ENCODE measurements at places on chromosomes 4 and X.

- DNase-seq = no peak
Observed at GRCh38 chr4:54625391-54625790, 32.4 kb upstream of the KIT start.

GRCh38 chrX:153602601-153603000, 3.7 kb upstream of the CCNQ start:
- DNase-seq = no peak

DNA sequence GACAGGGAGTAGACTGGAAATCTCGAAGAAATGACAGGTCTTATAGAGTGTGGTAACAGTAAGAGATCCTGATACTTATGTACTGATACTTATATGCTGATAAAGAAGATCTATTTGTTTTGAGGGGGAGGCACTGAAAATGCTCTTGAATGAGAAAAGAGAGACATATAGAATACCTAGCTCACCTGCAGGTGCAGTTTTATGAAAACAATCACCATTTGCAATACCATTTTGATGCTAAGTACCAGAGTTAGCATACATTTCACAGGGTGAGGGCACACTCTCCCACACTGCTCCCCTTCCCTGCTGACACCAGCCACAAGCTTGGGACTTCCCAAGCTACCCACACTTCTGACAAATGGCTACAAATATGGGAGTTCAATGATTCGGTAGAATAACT, 1490.1 kb upstream of the IGFBP7 start:
- no peak for DNase-seq

DNA sequence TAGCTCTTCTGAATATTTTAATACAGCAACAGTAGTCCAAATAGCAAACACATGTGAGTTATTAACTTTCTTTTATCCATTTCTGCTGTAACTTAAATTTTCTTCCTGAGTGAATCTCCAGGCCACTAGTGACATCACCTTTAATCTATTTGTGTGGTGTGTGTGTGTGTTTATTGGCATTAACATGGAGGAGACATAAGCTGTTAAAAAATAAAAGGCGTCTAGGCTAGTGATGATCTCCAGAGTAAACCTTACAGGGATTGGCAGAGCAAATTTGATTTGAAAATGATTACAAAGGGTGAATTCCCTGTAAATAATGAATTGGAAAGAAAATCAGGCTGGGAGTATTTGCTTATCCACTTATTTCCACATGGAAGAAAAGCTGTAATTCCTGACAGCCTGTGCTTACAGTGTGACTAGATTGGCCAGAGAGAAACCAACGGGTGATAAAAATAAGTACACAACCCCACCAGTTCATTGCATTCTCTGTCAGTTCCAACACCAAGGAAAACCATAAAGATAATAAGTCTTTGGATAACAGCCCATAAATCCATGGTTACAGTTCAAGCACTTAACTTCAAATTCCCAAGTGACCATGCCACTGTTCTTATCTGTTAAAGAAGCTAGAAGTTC, 186.1 kb downstream of the ENOX2 start:
- DNase-seq = no peak

GRCh38 chrX:147900349-147900748, 11.4 kb upstream of the FMR1 start:
- no peak for DNase-seq

DNA sequence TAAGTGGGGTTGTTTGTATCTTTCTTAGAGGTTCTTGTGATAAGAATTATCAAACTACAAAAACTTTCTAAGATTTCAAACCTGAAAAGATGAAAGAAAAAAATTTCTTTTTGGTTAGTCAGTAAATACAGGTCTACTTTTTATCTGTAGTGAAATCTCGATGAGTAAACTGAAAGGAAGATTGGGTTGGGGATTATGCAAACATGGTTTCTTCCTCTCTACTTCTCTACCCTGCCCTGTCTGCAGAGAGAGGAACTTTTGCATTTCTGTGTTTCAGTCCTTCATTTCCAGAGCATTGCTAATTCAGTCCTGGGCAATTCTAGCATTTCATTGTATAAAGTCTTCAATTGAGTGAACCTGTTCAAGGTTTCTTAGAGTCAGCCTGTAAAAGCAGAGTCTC, 51.6 kb upstream of the IL2 start:
- DNase-seq = no peak

- no peak for DNase-seq
Observed at GRCh38 chrX:133918361-133918771, 67.0 kb downstream of the GPC3 start.

GRCh38 chrX:131219271-131219670, 69.8 kb downstream of the IGSF1 start:
- no peak for DNase-seq

GRCh38 chr4:131159261-131159660, 1989.8 kb upstream of the PCDH10 start:
- no peak for DNase-seq

DNA sequence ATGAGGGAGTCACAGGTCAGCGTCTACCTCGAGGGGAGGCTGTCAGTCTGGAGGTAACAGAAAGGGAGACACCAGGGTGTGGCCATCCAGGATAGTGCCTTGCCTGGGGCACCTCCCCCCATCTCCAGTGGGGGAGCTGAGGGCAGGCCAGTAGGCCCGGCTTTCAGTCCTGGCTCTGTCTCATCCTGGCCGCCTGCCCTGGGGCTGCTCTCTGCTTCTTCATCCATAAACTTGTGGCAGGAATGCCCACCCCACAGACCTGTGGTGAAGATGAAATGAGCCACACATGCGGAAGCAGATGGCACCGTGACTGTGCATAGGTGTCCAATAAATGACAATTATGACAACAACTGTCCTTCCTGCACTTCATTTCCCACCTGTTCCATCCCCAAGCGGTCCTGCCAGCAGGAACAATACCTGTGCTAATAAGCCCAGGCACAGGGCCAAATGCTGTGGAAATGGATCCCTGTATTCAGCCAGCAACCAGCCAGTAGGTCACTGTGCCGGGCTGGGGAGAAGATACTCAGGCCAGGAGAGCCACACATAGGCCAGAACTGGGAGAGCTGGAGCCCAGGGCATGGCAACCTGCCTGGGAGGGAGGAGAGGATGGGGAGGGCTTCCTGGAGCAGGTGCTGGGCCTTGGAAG, 30.2 kb downstream of the TRO start:
- no peak for DNase-seq

GRCh38 chr4:73589261-73589847, 30.9 kb downstream of the RASSF6 start:
- no peak for DNase-seq

DNA sequence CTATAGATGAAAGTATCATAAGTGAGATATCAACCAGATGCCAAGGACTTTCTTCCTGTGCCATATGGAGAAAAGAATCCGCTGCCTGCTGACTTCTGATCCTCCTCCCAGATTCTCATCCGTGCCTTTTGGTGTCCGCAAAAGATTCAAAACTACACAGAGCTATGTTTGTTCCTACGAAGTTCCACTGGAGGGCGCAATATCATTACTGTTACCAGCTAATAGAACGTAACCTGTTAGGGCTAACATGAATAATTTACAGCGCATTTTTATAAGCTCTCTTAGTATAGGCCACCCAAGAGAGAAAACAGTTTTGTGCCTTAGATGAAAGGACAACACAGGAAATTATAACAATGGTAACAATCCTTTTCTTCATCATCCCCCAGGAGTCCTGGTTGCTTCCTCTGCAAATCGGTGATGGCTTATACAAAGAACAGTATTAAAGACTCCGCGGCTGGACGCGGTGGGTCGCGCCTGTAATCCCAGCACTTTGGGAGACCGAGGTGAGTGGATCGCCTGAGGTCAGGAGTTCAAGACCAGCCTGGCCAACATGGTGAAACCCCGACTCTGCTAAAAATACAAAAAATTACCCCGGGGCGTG, 22.8 kb upstream of the CENPVL3 start:
- no peak for DNase-seq

DNA sequence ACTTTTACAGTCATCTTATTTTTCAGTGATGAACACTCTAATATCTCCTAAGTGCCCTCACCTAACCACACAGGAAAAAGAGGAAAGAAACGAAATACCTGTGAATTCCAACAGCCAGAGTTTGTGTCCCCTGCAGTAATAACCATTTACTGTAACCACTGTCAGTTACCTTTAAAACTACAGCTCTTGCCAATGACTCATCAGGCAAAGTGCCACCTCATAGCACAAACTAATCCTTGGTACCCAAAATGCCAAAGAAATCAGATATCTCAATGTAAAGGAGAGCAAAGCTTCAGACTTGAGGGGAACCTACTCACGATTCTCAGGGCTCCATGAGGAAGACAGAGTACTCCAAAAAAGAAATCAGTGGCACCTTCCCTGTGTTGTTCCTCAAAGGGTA, 146.5 kb downstream of the NDST3 start:
- no peak for DNase-seq

DNA sequence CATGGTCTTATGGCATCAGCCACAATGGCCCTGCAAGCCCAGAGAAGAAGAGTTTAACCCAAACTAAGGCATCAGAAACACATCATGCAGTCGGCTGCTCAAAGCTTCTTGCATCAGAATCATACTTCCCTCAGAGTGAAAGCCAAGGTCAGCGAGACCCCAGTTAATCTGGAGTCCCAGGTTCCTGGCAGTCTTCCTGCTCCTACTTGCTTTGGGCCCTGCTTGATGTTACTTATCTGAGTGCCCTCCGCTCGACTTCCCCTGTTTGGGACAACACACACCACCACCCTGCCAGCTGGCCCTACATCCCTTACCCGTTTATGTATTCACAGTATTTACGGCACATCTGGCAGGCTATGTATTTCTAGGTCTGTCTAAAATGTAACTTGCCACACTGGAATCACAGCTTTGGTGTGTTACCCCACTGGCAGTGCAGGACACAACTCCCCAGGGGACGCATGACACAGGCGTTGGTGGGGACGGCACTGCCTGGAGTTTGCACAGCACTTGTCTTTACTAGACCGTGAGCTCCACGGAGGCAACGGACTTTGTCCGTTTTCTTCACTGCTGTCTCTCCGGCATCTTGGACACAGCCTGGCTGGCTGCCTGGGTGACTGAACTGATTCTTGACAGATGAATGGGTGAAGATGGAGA, 22.8 kb downstream of the CRMP1 start:
- no peak for DNase-seq

DNA sequence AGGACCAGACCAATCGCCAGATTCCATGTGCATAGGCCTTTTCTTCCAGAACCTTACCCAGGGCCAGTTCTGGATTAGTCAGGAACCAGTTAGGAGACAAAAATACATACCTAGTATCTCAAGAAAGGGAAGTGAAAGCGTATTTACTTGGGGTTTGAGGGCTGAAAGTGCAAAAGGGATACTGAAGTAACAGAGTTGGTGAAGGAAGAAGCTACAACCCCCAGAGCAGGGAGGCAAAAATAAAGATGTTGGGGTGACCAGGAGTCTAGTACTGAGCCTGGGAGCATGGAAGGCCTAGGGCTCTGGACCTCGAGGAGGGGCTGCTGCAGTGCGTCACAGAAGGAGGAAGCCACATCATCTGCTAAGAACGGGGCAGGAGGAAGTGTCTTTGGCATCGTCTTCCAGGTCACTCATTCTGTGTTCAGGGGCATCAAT, 38.3 kb downstream of the TKTL1 start:
- DNase-seq = no peak

GRCh38 chr4:186203406-186203805, 12.0 kb downstream of the CYP4V2 start:
- DNase-seq = no peak

GRCh38 chr4:183766140-183766539, 107.0 kb downstream of the TRAPPC11 start:
- DNase-seq = no peak

DNA sequence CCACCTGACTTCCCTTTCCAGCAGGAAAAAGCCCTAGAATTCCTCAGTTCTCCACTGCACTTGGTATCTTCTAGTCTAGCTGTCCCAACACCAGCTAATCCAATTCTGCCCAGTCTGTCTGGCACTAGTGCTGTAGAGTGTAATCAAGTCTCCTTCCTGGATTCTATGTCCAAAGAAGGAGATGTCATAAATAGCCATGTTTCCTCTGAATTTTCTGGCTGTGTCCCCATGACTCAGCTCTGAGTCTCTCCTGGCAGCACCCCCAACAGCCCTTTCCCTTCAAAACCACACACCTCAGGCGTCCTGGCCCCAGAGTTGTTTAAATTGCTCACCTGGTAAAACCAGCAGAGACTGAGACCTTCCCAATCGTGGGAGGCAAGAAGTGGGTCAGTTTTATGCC, 197.2 kb downstream of the GRXCR1 start:
- no peak for DNase-seq

- no peak for DNase-seq
Observed at GRCh38 chrX:42732506-42732905, 45.5 kb downstream of the PPP1R2C start.

DNA sequence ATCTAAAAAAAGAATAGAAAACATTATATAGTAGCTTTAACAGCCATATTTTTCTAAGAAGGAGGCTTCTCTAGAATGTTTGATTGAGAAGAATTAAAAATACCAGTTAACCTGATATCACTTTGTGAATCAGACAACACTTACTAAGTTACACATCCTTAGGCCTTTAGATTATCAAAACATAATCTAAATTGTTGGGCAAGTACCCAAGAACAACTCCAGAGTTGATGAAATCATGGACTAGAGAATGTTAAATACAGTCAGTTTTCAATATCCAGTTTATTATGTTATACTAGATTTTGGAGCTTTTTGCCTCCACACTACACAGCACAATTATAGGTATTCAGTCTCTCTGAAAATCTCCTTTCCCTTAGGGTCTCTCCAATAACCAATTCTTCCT, 39.6 kb downstream of the ARL13A start:
- DNase-seq = no peak

GRCh38 chr4:107896158-107896645, 35.1 kb upstream of the CYP2U1 start:
- no peak for DNase-seq

DNA sequence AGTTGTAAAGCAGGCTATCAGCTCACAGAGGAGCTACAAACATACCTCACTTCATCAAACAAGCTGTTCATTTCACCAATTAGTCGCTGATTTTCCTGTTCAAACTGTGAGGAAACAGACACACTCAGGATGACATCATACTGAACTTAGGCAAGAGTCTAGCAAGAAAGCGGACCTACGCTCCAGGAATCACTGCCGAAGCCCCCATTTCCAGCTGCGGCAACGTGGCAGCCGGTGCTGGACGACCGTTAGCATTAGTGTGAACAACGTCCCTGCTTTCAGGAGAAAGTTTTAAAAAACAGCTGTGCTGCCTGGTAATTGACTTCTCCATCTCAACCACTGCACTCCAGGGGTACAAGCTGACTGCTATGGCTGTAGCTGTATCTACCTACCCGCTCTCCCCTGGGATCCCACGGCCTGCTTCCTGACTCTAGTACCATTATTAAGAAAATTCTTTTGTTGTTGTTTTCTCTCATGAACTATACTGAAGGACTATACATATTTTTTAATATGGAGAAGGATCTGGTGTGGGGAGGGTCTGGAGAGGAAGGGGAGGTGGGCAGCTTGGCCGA, 38.3 kb downstream of the NSG1 start:
- no peak for DNase-seq

- no peak for DNase-seq
Observed at GRCh38 chrX:107971636-107972035, 10.5 kb downstream of the TEX13B start.

GRCh38 chr4:113739197-113739596, 22.3 kb downstream of the CAMK2D start:
- no peak for DNase-seq

GRCh38 chr4:149322203-149322602, 493.4 kb downstream of the IQCM start:
- no peak for DNase-seq

- no peak for DNase-seq
Observed at GRCh38 chrX:97328853-97329390, 445.2 kb downstream of the RPA4 start.

- no peak for DNase-seq
Observed at GRCh38 chrX:2401590-2402360, 99.0 kb downstream of the DHRSX start.

- DNase-seq = no peak
Observed at GRCh38 chrX:23062359-23062758, 62.6 kb downstream of the DDX53 start.
